ENCODE measurements at places on chromosomes 16 and 17. TPM values are rescaled to one million over a fixed set of nuclear protein-coding genes. Genes with fewer than 3 reads are reported as not detected.

DNA sequence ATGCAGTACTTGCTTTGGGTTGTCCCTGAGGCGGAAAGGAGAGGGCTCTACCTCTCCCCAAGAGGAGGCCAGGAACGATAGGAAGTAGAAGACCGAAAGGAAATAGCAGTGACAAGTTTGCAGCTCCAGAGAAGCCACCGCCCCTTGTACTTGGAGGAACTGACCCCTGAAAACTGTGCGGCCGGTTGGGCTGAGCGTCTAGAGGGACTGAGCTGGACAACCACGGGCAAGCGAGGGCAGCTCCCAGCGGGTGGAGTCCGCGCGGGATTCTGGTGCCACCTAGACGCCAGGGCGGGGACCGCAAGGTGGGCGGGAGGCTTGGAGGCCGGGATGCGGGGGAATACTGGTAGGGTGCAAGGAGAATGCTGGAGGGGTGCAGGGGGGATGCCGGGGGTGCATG is 1.3 kb upstream of the SLC6A4 start:
- DNase-seq = peak; percentile 73
- H3K27ac ChIP-seq = no peak overlapping the region
- peaks cover 10% of the 10 kb centered on the region for H3K4me1 ChIP-seq
- H3K36me3 ChIP-seq = no peaks in the 10 kb centered on the region

- no peaks in the 10 kb centered on the region for H3K4me1 ChIP-seq
- DNase-seq = no peak
- H3K27me3 ChIP-seq = no peaks in the 10 kb centered on the region
- no peak overlapping the region for H3K27ac ChIP-seq
Observed at GRCh38 chr16:6206080-6206479, 1108.5 kb upstream of the EEF2KMT start.

- no peak overlapping the region for H3K4me3 ChIP-seq
- H3K27me3 ChIP-seq = no peaks in the 10 kb centered on the region
- no peaks in the 10 kb centered on the region for H3K4me1 ChIP-seq
- no peak for DNase-seq
Observed at GRCh38 chr17:73482251-73482716, 162.0 kb downstream of the SDK2 start.

DNA sequence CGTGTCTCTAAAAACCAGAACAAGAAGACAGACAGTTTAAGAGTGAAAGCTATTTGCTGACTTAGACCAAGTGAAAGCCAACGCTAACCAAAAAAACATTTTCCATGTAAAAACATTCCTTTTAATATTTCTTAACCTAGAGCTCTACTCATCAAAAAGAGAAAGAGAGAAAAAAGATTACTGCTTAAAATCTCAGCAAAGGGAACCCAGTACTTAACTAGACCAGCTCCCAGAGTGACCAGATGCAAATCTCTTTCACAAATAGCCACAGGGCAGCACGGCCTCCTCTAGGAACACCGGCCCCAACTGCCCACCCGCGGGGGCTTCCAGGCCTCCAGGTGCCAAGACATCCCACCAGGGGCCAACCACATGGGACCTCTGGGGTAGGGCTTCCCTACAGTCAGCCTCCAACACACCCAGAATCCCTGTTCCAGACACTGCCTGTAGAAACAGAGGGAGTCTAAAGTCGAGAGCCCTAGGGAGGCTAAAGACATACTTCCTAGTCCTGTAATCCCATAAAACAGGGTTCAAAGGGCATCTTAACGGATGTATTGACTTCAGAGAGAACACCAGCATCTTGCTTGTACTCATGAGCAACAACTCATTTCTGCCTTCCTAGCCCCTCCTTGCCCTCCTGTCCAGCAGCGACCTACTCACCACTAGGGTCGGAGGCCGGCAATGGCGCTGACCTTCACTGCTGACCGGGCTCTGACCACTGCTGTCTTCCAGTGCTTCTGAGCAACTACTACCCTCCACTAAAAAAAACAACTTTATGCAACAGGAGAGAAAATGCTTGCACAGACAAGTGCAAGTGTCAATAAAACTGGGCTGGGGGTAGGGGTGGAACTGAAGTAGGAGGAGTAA is 21.3 kb downstream of the ZCCHC14 start:
- H3K27me3 ChIP-seq = no peaks in the 10 kb centered on the region
- no peak overlapping the region for H3K4me3 ChIP-seq
- H3K36me3 ChIP-seq = no peaks in the 10 kb centered on the region
- peaks cover 69% of the 10 kb centered on the region for H3K4me1 ChIP-seq
- peak; percentile 32 for DNase-seq

DNA sequence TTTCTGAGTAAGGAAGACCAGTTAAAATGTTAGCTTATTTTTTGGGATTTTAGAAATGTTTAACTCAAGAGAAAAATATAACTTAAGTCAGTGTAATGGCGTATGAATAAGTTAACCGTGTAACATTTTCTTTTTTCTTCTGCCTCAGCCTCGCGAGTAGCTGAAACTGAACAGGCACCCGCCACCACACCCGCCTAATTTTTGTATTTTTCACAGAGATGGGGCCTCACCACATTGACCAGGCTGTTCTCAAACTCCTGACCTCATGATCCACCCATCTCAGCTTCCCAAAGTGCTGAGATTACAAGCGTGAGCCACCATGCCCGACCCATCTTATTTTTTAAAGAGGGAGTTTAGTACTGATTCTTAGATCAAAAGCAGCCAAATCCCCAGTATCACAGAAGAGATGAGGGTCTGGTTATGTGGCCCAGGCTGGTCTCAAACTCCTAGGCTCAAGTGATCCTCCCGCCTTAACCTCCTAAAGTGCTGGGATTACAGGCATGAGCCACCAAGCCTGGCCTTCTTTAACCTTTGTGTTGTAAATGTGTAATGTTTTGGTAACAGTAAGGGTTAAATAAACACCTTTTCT is 16.8 kb downstream of the PITPNC1 start:
- H3K27me3 ChIP-seq = no peaks in the 10 kb centered on the region
- no peak overlapping the region for H3K4me3 ChIP-seq
- H3K4me1 ChIP-seq = peaks cover 19% of the 10 kb centered on the region
- no peak overlapping the region for H3K27ac ChIP-seq
- H3K36me3 ChIP-seq = no peaks in the 10 kb centered on the region

- H3K27ac ChIP-seq = no peak overlapping the region
- H3K36me3 ChIP-seq = no peaks in the 10 kb centered on the region
- H3K4me1 ChIP-seq = peaks cover 17% of the 10 kb centered on the region
- no peak overlapping the region for H3K4me3 ChIP-seq
- DNase-seq = peak; percentile 5
Observed at GRCh38 chr17:79950306-79950705, 85.4 kb downstream of the TBC1D16 start.

GRCh38 chr16:497258-497657 is 30.3 kb upstream of the CAPN15 start:
- H3K27me3 ChIP-seq = no peaks in the 10 kb centered on the region
- no peaks in the 10 kb centered on the region for H3K4me1 ChIP-seq
- no peaks in the 10 kb centered on the region for H3K36me3 ChIP-seq
- H3K4me3 ChIP-seq = no peak overlapping the region
- DNase-seq = no peak

DNA sequence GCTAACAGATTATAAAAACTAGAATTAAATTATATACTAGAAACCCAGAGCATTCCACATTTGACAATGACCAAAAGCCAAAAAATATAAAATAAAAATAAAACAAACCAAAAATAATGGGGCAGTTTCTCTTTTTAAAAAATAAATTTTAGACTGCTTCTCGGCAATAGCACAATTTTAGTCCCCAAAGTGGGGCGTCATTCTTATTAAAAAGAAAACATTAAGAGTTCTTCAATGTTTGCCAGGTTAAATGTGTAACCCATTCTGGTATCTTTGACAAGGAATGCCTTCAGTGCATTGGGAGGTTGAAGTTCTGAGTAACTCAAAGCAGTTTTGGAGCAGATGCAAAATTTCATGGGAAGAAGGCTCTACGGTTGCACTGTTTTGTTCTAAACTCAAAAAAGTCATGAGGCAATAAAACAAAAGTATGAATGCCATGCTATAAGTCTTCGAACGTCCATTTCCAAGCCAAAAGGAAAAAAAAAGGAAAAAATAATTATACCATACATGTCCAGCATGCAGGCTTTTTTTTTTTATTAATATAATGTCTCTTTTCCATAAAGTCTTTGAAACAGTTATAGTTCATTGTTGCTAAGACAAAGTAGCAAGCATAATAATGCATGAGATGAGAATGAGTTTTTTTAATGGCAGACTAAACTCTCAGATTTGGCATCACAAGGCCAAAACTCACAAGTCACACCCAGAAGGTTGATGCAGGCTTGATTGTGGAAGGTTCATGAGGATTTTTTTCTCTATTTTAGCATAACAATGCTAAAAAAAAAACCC is 3.1 kb downstream of the MAF start:
- H3K4me3 ChIP-seq = peak overlapping the region; percentile 25
- H3K4me1 ChIP-seq = peaks cover 10% of the 10 kb centered on the region
- H3K27me3 ChIP-seq = no peaks in the 10 kb centered on the region
- no peak for DNase-seq

- no peaks in the 10 kb centered on the region for H3K27me3 ChIP-seq
- no peak for DNase-seq
- H3K36me3 ChIP-seq = no peaks in the 10 kb centered on the region
- H3K27ac ChIP-seq = peak overlapping the region; percentile 49
- H3K4me3 ChIP-seq = no peak overlapping the region
Observed at GRCh38 chr17:48563385-48563838, 14.7 kb downstream of the HOXB4 start.

DNA sequence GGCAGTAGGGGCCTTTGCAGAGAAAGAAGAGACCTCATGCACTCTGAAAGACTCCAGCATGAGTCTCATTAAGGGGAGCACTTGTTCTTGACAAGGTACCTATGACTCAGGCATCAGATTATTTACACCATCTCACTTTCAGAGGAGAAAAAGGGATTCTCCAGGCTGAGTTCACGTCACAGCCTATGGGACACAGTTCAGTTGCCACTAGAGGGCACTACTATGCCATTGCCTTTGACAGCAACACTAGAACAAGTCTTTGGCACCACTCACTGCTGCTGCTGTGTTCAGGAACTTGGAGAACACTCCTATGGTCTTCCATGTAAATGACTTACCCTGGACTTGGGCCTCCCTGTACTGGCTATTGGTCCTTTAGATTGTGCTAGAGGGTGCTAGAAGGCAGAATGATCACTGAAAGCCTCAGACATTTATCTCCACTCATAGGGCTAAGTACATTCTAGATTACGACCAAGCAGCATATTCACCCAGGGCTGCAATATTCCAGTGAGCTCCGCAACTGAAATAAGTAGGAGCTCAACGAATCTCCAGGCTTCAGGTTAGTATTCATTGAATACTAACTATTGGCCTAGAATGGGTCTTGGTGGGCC is 225.1 kb upstream of the CA10 start:
- no peaks in the 10 kb centered on the region for H3K36me3 ChIP-seq
- H3K27ac ChIP-seq = no peak overlapping the region
- DNase-seq = peak; percentile 66
- no peaks in the 10 kb centered on the region for H3K27me3 ChIP-seq

- H3K27me3 ChIP-seq = no peaks in the 10 kb centered on the region
- H3K4me1 ChIP-seq = peaks cover 19% of the 10 kb centered on the region
- no peak for DNase-seq
- no peaks in the 10 kb centered on the region for H3K36me3 ChIP-seq
- no peak overlapping the region for H3K27ac ChIP-seq
Observed at GRCh38 chr16:54506214-54506580, 219.6 kb upstream of the IRX3 start.

DNA sequence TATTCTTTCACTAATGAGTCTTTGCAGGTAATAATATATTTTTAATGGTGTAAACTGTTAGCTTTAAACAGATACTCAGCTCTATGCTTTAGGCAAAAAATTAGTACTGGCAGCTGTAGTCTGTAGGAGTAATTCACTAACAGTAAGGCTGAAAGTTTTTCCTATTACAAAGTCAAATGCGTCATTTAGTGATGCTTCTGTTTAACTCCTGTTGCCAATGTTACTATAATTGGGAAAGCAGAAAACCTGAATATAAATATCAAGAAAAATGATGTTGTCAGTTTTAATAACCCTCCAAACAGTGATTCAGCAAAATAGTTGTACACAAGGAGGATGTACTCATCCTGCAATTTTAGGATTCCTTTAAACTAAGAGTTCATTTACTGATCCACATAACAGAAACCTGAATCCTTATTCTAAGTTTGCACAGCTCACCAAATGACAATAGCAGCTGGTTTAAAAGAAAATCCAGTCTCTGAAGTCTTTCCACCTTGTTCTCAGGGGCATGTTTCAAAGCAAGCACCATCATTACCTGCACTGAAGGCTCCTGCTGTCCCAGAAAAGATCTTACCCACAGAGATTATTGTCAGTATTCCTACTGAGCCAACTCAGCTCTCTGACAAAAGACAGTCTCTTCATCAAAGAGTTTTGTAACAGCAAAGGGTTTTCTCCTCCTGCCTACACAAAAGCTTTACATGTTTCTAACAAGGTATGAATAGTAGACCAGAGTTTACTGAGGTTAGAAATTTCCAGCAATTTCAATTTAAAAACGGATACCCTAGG is 4.2 kb downstream of the CDR2 start:
- H3K4me1 ChIP-seq = peaks cover 5% of the 10 kb centered on the region
- no peak for DNase-seq
- no peaks in the 10 kb centered on the region for H3K27me3 ChIP-seq

DNA sequence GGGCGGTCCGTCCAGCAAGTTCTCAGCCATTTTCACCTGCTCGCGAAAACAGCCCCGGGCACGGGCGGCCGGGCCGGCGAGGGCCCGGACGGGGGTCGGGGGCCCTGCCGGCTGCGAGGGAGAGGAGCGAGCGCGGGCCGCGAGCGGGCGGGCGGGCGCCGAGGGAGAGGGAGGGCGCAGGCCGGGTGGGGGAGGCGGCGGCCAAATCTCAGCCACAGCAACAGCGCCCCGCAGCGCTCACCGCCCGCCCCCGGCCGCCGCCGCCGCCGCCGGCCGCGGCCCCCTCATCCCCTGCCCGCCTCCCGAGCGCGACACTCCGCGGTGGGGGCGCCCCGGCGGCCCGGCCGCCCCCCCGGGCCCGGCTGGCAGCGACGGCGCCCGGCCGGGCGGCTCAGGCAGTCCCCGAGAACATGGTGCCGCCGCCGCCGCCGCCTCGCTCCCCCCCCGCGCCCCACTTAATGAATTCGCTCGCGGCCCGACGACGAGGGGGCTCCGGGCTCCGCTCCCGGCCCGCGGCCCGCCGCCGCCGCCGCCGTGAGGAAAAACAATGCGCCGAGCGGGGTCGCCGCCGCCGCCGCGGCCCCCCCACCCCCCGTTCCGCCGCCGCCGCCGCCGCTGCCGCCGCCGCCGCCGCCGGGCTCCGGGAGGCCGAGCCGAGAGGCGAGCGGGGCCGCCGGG is 487 bp downstream of the CREBBP start:
- DNase-seq = peak; percentile 82
- H3K4me1 ChIP-seq = peaks cover 40% of the 10 kb centered on the region
- H3K4me3 ChIP-seq = peak overlapping the region; percentile 13
- peak overlapping the region; percentile 80 for H3K27ac ChIP-seq
- no peaks in the 10 kb centered on the region for H3K27me3 ChIP-seq
- H3K36me3 ChIP-seq = no peaks in the 10 kb centered on the region

EVI2A gene
- 8.5 TPM for total RNA-seq

C17orf67 gene
- total RNA-seq = 0.67 TPM

SARM1 gene
- total RNA-seq = 5.8 TPM

SYNGR3 gene
- total RNA-seq = not detected

AP2B1 gene
- 152 TPM for total RNA-seq

TNFSF13 gene
- 56.3 TPM for total RNA-seq

NSRP1 gene
- total RNA-seq = 12.6 TPM

ZSCAN10 gene
- total RNA-seq = 0.50 TPM

OR1A1 gene
- total RNA-seq = not detected

All from adrenal gland (tissue), 19 donors.